Stimulated activated CD8-positive, alpha-beta memory T cell treated with anti-CD3 and anti-CD28 coated beads, Interleukin-4, amount 100 ng/mL, for 48 hours (primary cell): ENCODE measurements at places on chromosomes 4 and X.
A peak's percentile ranks its signal among the peaks of the same experiment; 100 is the strongest.

- no peak for DNase-seq
Measured at GRCh38 chrX:11321986-11322385, 28.8 kb downstream of the AMELX start.

GRCh38 chr4:1233641-1234308, 15.2 kb downstream of the CTBP1 start:
- DNase-seq: no peak

DNA sequence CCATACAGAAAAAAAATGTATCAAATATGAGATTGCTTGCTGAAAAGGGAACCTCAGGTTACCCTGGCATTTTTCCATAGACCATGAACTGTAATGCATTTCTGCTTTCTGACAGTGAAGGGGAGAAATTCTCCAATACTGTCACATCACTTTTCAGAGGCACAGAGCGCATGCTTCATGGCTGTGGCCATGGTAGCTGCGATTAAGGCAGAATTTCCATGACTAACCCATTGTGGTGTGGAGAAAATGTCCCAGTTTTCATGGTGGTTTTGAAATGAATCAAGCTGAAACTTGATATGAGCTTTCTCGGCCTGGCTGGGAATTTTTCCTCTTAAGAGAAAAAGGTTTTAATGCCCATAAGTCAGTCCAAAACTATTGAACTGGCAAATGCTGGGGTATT, 39.5 kb upstream of the MAP3K15 start:
- peak; percentile 36 for DNase-seq

GRCh38 chr4:145154573-145154972, 25.8 kb downstream of the OTUD4 start:
- DNase-seq: no peak

- no peak for DNase-seq
Measured at GRCh38 chrX:68724531-68725020, 77.1 kb downstream of the STARD8 start.

DNA sequence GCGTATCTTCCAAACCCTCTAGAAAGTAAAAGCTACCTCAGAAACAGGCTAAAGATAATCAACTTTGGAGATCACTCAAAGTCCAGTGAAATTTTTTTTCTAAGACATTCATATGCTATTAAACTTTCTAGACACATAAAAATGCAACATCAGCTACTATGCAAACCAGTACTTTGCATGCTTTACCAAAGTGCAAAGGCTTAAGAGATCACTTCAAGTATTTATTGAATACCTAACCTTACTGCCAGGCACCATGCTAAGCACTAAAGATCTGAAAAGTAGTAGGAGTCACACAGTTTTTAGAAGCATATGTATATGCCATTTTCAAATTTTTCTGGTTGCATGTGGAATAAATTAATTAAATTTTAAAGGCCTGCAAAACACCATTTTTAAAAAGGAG, 115.8 kb downstream of the THOC2 start:
- no peak for DNase-seq

- DNase-seq: no peak
Measured at GRCh38 chr4:146506272-146506671, 15.5 kb downstream of the SLC10A7 start.

- no peak for DNase-seq
Measured at GRCh38 chr4:152503653-152504290, 32.1 kb downstream of the FBXW7 start.

DNA sequence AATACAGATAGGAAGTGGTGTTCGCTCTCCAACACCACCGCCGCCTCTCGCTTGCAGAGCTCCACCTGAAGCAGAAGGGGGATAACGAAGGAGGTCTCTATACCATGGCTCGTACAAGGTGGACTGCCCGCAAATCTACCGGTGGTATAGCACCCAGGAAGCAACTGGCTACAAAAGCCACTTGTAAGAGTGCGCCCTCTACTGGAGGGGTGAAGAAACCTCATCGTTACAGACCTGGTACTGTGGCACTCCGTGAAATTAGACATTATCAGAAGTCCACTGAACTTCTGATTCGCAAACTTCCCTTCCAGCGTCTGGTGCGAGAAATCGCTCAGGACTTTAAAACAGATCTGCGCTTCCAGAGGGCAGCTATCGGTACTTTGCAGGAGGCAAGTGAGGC, 5.2 kb upstream of the BMP15 start:
- DNase-seq: peak; percentile 23

DNA sequence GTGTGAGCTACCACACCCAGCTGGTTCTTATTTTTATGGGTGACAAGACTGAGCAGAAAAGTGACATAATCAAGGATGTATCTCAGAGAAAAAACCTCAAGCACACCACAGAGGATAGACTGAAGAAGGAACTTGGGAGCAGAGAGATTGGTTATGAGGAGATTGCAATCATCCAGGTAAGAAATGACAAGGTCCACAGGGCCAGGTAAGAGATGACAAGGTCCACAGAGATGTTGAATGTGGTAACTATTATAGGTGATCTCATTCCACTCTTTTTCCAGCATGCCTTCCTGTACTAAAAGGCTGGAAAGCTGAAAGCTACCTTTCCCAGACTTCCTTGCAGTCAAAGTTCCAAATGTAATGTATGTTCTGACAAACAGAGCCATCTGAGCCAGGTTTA, 15.9 kb upstream of the RBM47 start:
- no peak for DNase-seq

DNA sequence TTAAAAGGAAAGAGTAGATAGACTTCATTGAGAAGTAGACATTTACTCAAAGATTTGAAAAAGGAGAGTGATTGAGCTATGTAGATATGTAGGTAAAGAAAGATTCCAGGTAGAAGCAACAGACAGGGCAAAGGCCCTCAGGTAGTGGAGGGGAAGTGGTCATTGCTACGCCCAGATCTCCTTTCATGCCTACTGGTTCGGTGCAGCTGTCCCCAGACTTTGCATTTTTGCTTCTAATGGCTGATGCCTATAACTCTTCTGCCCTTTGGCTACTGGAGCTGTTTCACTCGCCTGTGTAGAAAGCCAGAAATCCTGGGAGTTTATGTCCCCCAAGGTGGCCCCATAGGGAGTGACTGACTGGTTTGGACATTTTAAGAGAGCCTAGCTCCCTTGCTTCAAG, 16.9 kb upstream of the ARMCX2 start:
- no peak for DNase-seq

DNA sequence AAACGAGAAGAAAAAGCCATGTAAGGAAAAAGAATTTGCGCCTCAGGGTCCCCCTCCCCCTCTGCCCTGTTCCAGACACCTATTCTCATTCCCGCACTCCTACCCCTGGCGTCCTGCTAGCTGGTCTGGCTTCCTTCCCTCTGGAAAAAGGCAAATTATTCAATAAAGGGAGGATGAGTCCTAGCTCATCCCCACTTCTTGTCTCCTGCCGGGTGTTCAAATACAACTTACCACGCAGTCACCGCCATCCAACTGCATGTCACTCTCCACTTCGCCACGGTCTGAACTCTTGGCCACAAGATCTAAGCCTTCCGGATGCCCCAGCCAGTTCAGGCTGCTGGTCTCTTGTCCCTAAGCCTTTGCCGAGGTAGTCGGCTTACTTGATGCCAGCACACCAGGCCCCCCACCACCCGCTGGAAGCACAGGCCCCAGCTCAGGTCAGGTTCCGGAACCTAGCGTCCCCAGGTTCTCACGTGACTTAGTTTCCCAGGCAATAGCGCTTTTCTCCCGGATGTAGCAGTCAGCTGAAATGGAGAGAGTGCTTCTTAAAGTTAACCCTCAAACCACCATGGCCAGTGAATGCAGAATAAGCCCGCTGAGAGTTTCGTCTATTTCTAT, 209.6 kb upstream of the SPIN4 start:
- peak; percentile 58 for DNase-seq

DNA sequence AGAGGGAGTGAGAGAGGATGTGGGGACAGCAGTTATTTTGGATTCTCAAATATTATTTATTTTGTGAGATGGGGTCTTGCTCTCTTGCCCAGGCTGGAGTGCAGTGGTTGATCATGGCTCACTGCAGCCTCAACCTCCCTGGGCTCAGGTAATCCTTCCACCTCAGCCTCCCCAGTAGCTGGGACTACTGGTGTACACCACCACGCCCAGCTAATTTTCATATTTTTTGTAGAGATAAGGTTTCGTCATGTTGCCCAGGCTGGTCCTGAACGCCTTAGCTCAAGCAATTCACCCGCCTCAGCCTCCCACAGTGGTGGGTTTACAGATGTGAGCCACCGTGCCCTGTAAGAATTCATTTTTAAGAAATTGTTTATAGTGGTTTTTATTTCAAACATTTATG, 61.2 kb downstream of the FHDC1 start:
- DNase-seq: no peak

DNA sequence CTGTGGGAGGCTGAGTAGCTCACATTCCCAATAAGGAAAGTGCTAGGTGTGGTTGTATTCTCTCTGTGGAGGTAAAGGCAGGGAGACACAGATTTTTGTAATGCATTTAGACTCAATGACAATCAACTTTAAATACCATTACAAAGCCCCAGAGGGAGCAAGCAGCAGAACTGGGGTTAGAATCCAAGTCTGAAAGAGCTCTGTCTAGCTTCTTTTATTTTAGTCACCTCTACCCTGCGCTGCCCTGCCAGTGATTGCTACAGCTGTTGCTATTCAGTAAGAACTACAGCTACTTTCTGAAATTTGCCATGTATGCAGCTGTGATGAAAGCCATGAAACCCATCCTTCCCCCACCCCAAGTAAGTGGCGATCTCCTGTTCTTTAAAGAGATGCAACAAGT, 22.5 kb downstream of the SLC39A8 start:
- DNase-seq: no peak

DNA sequence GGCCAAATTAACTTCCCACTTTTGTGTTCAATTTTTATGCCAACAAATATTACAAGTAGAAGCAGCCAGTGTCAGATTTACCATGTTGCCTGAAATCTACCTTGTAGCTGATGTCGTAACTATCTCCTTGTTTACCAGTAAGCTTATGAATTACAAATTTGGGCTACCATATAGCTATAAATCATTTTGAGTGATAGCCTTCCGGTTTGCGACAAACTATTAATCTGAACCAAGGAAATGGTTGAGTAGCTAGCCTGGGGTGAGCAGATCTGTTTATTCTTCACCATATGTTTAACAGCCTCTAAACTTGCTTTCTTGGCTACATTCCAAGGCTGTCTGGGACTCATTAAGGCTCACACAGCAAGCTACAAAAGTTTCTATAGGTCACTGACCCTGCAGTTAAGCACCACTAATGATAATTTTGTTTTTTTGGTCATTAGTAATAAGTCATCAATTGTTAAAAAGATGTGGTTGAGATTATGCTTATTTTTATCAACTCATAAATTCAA, 218.7 kb upstream of the SPOCK3 start:
- no peak for DNase-seq

GRCh38 chr4:183347146-183347545, 24.9 kb upstream of the CLDN24 start:
- DNase-seq: no peak

DNA sequence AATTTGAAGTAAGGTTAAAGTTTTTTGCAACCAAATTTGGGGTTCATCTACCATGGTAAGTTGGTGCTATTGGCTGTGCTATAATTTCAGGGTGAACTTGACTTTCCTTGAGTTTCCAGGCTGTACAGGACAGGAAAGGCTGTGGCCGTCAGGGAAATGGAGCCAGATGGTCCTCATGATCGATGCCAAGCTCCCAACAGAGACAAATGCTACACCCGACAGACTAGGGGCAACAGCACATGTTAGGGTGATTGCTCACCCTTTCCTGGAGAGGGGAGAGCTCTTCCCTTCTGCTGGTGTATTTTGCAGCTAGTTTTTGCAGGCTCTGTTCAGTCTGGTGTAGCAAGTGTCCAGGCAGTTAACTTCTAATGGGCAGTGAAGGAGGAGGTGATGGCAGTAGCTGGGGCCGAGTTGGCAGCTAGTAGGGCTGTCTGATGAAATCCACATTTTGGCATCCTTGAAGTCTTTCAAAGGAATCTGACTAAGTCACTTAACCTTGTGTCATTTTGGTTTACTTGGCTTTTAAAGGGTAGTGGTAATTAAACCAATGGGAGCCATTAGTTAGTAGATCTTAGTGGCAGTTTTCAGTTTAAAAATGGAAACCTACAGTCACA, 47.8 kb downstream of the GAB1 start:
- DNase-seq: no peak

- DNase-seq: no peak
Measured at GRCh38 chr4:147741190-147741788, 9.4 kb downstream of the ARHGAP10 start.

GRCh38 chrX:7085879-7086278, 61.6 kb upstream of the STS start:
- no peak for DNase-seq

DNA sequence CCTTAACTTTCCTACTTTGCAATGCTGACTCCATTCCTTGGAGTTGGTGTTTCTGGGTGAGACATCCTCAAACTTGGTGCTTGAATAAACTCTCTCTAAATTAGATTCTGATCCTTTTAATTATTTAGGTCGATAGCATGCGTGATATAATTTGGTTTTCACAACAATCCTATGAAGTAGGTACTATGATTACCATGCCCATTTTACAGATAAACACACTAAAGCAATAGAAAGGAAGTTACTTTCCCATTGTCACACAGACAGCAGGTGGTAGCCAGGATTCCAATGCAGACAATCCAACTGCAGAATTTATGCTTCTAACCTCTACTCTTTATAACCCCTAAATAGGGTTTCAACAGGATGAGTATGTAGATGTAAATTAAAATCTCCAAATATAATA, 21.7 kb upstream of the AASDH start:
- DNase-seq: no peak

- DNase-seq: no peak
Measured at GRCh38 chrX:16223385-16223784, 56.1 kb downstream of the MAGEB17 start.

- DNase-seq: no peak
Measured at GRCh38 chr4:173289353-173289727, 44.8 kb downstream of the HMGB2 start.

GRCh38 chr4:53579826-53580225, 11.5 kb downstream of the LNX1 start:
- no peak for DNase-seq

DNA sequence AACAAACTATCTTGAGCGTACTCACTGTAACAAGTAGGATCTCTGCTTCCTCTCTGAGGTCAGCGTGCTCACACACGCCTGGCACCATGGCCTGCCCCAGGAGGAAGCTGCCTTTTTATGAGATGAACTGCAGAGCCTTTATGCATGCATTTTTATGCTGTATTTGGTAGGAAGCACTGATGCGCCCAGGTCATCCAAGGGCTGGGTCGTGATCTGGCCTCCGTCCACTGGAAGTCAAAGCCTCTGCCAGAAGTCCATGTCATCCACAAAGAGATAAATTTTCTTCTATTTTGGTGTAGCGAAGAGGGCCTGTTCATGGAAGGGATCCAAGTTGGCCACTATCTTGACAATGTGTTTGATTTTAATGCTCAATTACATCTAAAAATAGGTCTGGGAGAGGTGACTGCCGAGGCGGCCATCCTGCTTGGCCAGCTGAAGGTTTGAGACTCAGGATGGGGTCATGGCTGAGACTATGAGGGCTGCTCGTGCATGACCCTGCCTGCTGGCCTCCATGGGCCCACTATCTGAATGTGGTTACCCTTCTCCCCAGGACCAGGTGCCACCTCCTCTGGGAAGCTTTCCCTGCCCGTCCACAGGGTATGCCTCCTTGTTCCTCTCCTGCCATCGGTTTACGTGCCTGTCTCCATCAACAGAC, 50.3 kb downstream of the HTRA3 start:
- peak; percentile 10 for DNase-seq

- DNase-seq: no peak
Measured at GRCh38 chr4:159542296-159542695, 439.4 kb downstream of the RAPGEF2 start.

- no peak for DNase-seq
Measured at GRCh38 chrX:37378830-37379229, 29.7 kb downstream of the PRRG1 start.
